ENCODE measurements at places on chromosomes 1 and 21.

DNA sequence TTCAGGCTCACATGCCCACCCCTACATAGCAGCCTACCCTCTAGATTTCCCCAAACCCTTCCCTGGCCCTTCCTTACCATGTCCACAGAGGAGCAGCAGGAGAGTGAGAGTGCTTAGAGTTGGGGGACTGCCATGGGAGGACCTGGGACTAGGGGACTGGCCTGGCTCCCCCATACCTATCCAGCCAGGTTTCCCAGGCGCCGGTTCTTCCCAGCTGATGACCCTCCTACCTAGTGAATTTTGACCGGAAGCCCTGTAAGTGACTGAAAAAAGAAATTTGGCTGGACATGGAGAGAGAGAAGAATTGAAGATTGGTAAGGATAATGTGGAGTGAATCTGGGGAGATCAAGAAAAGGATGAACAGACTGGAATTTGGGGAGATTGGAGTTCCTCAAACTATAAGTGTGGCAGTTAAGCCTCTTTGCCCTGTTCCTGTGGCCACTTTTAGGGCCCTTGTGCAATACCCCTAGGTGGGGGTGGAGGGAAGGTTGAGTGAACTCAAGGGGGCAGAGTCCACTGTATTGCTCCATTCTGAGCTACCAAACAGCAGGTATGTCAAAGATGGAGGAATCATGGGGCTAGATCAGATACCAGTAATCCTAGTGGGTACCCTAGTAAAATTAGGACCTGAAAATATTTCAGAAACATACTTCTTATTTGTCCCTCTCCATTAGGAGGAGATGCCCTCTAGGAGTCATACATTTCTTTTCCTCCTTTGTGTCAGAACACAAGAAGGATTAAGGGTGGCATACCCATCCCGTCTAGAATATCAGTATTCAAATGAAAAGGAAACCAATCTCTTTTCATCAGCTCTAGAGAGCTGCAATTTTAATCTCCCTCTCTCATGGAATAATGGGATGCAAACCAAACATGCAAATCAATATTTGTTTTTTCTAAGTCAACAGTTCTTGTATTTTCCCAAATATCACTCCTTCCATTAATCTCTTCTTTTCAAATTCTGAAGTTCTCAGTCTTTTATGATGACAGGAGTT lies 1.2 kb downstream of the HJV start:
- DNase-seq, result no peak

- no peak for DNase-seq
Observed at GRCh38 chr1:21240706-21241105, 49.6 kb downstream of the ECE1 start.

GRCh38 chr1:234229581-234230387 lies 143.5 kb upstream of the COA6 start:
- no peak for DNase-seq

DNA sequence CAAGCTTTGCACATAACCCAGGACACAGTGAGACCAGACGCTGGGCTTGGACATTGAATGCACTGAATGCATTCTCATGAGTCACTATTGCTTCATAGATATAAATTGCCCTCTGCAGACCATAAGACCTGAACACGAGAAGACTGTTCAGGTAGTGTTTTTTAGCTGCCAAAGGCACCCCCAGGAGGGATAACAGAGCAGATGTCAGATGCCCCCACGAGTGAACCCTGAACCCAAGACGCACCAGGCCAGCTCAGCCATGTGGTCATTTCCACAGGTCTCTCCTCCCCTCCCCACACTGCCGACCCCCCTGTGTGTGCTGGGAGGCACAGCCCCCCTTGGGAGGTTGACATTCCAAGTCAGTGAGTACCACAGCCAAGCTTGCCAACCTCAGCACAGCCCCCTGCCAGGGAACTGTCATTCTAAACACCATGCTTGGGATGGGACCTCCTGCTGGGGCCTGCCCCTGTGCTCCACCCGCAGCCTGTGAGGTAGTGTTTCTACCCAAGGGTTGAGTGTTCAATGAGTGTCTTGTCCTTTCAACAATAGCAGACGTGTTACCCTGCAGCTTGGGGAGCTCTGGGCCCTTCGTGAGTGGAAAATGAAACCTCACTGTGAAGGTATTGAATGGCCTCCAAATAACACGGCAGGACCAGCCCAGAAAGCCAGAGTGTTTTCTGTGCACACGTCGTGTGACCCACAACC lies 68.2 kb downstream of the PSMG1 start:
- DNase-seq, result no peak

DNA sequence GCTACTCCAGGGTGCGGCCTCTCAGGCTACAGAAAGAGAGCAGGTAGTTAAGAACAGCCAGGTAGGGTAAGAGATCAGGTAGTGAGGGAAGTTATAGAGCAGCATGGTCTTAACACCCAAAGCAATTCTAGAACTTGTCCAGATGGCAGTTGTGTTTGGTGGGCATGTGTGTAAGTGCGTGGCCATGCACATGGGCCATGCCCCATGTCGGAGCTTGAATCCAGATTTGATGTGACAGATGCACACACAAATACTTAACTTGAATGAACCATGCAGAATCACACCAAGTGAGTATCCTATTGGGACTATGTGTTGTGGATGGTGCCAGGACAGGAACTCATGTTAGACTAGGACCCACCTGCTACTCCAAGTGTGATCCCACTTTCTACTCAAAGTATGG lies 145.7 kb upstream of the HMGB4 start:
- no peak for DNase-seq

DNA sequence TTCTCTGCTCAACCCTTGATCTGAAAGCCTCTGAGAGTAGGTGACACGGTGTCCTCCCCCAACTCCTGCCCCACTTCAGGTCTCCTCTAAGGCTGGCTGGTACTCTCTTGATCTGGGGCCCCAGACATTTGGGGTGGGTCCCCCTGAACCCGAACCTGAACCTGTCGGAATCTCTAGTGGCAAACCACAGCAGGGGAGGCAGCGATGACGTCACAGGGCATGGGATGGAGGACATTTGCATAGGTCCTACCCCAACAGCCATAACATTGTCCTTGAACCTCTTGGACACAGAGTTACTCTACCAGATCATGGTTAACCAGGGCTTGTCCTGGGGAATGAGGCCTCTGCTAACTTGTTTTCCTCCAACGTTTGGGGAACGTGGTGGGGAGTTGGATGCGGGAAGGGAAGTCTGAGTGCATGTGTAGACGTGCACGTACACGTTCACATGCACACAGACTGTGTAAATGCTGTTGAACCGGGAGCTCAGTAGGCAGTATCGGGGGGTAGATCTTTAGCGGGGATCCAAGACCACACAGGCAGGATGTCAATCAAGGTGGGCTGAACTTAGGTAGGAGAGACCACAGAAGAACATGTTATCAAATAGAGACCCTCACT lies 32.4 kb downstream of the CITED4 start:
- DNase-seq, result no peak

- DNase-seq, result no peak
Observed at GRCh38 chr21:44710756-44711326, 531 bp downstream of the TSPEAR start.

DNA sequence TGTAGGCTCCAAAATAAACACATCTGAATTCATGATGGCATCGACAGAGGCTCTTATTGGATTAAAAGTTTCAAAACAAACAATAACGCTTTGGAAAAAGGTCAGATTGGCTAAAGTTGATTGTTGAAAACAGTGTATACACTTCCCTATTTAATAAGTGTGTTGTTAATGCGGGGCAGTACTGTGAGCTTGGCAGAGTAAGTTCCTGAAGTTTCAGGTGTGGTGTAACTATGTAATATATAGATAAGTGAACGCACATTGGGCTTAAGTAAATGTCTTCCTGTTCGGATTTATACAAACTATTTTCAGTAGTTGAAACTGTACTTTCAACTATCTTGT lies 810 bp downstream of the ZBTB37 start:
- DNase-seq, result no peak

GRCh38 chr1:221648201-221648600 lies 93.7 kb downstream of the DUSP10 start:
- no peak for DNase-seq

- DNase-seq, result no peak
Observed at GRCh38 chr1:33667386-33668282, 195.2 kb downstream of the ZSCAN20 start.

DNA sequence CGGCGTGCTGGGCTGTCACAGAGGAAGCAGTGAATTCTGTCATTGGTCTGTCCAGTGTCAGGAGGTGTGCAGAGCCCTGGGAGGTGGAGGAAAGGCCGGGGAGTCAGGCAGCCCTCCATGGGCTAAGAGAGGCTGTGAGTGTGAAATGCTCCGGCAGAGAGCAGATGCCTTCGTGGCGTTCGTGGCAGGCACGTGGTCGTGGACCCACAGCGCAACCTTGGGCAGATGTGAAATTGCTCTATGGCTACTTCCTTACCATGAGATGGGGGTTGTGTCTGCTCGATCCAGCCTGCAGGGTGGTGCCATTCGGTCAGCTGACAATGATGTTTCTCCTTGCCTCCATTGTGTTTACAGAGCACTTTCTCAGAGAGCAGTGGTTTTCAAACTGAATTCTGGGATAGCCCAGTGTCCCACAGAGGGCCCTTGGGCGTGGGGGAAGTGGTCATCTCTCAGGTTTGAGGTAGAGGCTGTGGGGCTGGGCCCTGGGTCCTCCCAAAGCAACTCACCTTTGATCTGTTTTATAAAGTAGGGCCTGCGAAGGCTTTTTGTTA lies 27.9 kb downstream of the TNFRSF1B start:
- no peak for DNase-seq

GRCh38 chr1:88612292-88612691 lies 71.8 kb upstream of the PKN2 start:
- DNase-seq, result no peak

GRCh38 chr1:200473698-200474371 lies 64.0 kb upstream of the ZNF281 start:
- no peak for DNase-seq

DNA sequence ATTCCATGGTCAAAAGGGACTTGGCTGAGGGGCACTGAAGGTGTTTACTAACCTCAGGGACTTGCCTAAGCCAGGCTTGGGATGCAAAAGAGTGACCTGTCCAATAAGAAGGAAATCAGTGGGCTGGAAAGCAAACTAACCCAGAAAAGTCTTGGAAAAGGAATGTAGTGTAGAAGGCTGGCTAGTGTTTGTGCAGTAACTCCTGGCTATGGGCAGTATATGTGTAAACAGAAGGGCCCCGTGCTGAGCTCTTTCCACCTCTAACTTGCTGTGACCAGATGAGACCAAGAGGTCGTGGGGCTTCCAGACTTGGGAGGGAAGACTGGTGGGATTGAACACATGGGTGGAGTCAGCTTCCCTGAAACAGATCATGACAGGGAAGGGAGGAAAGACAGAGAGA lies 4.1 kb downstream of the MINDY1 start:
- DNase-seq, result no peak

DNA sequence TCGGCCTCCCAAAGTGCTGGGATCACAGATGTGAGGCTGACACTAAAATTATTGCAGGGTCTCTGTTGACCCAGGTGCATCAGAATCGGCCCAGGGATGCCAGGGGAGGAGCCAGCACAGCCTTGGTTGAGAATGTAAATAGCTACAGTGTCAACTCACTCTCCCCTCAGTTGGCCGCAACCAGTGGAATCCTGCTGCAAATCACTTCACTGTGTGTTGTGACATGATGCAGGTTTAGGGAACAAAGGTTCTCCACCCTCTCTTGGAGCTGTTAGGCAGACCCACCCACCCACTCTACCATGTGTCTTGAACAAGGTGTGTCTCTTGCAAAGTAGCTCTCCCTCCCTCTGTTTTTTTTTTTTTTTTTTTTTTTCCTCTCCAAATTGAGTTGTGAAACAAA lies 60.5 kb upstream of the SOD1 start:
- no peak for DNase-seq

DNA sequence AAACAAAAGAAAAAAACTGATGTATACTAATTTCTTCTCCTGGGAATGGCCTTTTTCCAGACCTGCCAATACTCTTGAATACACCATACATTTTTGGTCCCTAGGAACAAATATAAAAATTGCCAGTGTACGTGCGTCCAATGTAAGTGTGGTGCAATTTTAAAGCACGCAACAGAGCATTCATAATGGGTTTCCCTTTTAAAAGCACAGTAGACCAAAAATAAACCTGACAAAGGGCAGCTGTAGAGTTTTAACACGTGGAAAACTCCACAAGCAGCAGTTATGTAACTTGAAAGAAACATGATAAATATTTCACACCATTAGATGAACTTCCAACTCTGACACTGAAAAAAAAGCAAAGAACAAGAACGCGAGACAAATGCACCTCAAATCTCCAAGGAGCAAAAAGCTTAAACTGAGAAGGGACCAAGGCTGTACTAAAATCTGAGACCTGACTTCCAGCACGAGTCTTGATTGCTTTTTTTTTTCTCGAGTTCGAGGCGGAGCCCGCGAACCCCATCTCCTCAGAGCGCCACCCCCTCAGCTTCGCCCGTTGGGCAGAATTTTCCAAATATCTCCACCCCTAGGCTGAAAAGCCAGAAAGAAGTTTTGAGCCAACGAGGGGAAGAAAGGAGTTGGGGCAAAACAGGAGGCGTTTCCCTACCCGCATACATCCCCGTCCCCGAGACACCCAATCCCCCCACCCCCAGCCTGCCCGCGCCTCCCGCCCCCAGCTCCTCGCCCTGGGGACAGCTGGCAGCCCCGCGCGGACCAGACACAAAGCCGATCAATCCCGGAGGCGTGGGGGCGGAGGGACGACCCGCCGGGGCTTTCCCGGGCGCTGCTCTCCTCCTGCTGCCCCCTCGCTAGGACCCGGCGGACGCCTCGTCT lies at the start of gene JAM2:
JAM2 (plus strand) TSS at position 599 of the 891 bp plus-strand sequence. CDS start 564 bp downstream, outside the sequence.
- DNase-seq, result peak; percentile 2

DNA sequence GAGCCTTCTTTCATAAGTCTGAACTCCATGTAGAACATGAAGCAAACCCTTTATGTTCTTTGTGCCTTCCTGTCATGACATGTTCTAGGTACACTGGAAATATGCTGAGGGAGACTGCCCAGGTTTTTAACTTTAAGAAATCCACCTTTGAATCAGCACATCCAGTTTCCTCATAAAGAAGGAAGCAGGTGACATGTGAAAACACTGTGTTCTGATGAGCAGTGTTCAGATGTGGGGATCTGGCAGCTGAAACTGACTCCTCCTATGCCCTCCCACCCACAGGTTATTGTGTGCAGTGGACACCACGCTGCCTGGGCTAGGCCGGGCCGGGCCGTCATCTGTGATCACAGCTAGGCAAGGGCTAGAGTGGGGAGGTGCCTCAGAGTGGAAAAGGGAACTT lies 51.1 kb downstream of the CNN3 start:
- no peak for DNase-seq

DNA sequence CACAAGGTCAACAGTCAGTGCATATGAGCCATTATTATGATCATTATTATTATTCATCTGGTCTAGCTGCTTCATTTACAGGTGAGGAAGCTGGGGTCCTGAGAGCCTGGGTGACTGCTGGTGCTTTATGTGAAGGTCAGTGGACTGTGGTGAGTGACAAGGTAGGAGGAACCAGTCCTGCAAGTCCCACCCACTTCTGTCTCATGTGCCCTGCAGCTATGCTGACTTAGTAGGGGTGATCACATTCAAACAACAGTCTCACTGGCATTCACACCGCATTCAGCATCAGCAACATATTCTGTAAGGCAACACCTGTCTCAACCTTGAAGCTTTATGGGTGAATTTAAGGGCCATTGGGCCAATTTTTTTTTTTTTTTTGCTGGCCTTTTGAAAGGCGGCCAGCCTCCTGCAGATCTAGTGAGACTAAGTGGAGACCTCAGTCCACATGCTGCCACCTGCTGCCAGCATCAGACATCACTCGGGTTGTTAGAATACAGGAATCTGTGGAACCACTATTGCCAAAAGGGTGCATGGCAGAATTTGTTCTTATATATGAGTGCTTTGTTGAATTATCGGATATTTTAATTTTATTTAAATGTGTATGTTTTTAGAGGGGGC lies 59.9 kb upstream of the CACNA1E start:
- DNase-seq, result peak; percentile 46

Measured in CD4-positive, alpha-beta T cell treated with Interleukin-6 at 100 ng/mL for 8 hours (primary cell).